ENCODE measurements at places on chromosomes 7 and 10.

- DNase-seq, result no peak
These were observed 389 bp upstream of the FBXL15 start for GRCh38 chr10:102420181-102420713.

GRCh38 chr10:124240839-124241291, 147.5 kb upstream of the CHST15 start:
- no peak for DNase-seq

GRCh38 chr7:20998309-20998708, 211.6 kb upstream of the SP8 start:
- DNase-seq, result no peak

DNA sequence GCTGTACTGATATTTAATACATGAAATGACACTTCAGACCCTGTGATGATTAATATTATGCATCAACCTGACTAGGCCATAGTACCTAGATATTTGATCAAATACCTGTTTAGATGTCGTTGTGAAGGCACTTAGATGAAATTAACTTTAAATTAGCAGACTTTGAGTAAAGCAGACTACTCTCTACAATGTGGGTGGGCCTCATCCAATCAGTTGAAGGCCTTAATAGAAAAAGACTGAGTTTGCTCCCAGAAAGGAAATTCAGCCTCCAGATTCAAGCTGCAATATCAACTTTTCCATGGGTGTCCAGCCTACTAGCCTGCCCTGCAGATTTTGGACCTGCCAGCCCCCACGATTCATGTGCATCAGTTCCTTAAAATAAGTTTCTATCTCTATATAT, 68.6 kb upstream of the TMEM168 start:
- no peak for DNase-seq

GRCh38 chr10:31927565-31927883, 1.1 kb downstream of the ARHGAP12 start:
- no peak for DNase-seq

DNA sequence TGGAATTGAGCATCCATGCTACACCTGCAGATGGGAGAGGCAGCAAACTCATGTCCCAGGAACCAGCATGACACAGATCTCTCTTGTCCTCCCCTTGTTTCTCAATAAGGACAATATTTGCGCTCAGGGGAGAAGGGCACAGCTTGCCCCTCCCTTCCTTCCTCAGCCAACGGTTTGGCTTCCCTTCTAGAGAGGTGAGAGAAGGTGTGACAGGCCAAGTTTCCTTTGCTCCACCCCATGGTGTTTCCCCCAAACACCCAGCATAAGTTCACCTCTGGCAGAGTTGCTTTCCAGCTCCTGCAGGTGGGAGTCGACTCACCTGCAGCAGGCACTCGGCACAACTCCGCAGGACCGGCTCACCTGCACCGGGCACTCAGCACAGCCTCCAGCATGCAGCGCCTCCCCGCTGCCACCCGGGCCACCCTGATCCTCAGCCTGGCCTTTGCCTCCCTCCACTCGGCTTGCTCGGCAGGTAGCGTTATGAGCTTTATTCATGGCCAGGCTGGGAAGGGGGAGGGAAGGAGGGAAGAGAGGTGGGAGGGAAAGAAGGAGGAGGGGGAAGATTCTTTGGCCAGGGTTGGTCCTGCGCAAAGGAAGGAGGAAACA, at the start of the genes ATP6V0A4 and TMEM213:
ATP6V0A4 (minus strand) TSS at position 482 of the 606 bp plus-strand sequence. CDS start 26,949 bp downstream, outside the sequence.
TMEM213 (plus strand) TSS at position 280 of the 606 bp plus-strand sequence; CDS start at position 391, 111 bp downstream.
- DNase-seq, result no peak

GRCh38 chr10:100333661-100334440, 3.8 kb upstream of the PKD2L1 start:
- DNase-seq, result no peak

DNA sequence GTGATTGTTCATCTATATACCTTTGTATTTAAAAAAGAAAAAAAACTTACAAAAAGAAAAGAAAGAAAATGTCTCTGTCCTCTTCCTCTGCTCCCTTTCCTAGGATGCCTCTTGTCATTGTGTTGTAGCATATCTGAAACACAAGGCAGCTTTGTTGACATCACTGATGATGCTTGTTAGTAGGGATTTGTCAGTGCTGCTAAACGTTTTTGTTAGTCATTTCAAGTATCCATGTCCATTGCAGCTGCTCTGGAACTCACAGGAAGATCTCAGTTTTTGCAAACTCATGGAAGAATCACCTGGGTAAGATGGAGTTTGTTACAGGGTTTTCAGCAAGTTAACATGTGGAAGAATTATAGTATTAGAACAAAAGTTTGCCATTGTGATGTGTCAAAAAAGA, 123.6 kb downstream of the CCSER2 start:
- no peak for DNase-seq

DNA sequence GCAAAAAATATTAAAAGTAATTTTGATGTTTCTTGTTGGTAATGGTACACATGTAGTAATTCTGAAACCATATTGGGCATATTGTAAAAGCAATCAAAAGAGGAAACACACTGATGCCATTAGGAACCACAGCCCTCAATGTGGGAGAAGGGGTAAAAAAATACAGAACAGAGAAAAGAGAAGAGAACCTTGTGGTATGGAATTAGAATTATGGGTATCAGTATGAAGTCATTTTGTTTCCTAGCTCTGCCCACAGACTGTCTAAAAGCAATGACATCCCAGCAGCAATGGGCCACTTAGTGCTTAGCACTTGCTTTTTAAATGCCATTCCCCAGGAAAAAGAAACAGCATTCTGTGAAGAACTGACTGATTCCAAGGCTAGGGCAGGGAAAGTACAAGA, 61.5 kb downstream of the CPVL start:
- no peak for DNase-seq

- no peak for DNase-seq
These were observed 3.0 kb downstream of the VOPP1 start for GRCh38 chr7:55569269-55569663.

DNA sequence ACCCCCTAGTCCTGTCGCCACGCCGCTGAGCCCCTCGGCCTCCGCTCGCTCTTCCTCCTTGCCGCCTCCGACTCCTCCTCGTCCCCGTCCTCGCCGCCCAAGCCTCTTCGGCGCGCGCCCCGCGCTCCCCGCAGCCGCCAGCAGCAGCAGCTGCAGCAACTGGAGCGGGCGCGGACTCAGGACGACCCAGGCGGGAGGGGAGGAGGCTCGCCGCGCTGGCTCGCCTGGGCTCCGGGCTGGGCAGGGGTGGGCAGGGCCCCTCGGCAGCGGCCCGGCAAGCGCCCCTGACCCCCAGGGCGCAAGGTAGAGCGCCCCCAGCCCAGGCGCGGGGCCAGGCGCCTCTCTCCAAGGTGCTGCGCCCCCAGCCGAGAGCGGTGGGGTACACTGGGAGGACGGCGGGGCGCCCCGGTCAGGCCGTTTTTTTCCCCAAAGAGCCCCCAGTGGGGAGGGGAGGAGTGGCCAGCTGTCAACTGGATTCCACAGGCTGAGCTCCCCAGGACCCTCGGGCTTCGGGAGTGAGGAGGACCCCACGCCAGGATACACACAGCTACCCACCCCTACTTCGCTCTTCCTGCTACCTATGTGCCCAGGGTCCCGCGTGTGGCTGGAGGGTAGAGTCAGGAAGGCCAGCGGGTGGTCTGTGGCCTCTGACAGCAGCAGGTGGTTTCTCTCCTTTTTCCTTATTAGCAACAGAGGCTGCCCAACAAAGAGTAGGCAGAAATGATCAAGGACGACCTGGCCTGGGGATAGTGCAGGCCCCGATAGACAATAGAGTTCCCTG, 903 bp upstream of the KCNMA1 start:
- DNase-seq, result no peak

GRCh38 chr7:26664735-26665416, 199.5 kb downstream of the SKAP2 start:
- DNase-seq, result no peak

GRCh38 chr7:47678641-47679380, 96.9 kb upstream of the TNS3 start:
- DNase-seq, result no peak
